ENCODE measurements at places on chromosomes 12 and 14.
A peak's percentile ranks its signal among the peaks of the same experiment; 100 is the strongest.

- no peak for DNase-seq
Observed at GRCh38 chr12:42030588-42030987, 114.1 kb downstream of the GXYLT1 start.

DNA sequence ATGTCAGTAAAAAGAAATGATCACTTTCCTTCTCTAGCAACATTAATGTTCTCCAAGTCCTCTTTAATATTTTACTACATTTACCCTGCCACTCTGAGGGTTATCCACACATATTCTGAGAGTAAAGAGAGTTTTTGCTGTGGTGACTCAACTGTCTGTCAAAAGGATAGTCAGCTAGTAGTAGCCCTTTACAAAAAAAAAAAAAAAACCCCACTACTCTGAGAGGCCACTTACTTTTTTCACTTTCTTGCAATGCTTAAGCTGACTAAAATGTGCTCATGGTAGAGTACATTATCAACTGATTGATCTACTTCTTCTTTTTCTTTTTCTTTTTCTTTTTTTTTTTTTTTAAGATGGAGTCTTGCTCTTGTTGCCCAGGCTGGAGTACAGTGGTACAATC lies 27.6 kb upstream of the PPM1A start:
- DNase-seq = no peak

DNA sequence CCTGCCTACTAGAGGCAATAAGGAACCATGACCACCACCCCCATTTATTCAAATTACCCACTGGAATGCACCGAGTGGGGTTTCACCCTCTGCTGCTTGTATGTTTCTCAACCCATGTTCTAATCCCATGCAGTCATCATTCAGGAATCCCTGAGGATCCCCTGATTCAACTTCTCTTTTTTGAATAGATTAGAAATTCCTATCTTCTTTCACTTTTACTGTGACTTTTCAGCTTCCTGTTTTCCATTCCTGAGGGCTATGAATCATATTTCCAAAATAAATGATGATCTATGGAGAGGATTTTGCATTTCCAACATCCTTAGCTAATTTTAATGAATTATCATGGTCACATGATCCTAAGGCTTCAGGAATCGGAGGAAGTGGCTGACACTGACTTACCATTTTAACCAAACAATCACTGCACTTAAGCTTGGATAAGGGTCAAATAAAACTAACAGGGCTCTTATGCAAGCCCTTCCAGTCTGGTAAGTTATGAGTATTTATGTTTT lies 19.4 kb upstream of the P2RX4 start:
- DNase-seq = peak; percentile 89

DNA sequence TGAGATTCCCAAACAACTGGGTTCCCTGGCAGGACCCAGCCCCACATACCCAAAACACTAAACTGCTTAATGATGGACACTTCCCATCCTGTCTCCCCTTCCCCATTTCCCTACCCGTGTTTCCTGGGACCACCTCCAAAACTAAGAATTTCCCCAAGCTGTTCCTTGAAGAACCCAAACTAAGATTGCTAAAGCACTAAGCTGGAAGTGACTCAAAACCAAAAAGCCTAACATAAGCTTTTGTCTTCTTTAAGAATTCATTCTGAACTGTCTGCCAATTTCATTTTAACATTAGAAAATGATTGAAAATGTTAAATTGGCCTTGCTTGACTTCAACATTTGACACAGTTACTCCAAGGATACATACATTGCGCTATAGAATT lies 29.5 kb upstream of the STAB2 start:
- DNase-seq = no peak

GRCh38 chr14:63045612-63046320 lies 508 bp upstream of the KCNH5 start:
- no peak for DNase-seq

DNA sequence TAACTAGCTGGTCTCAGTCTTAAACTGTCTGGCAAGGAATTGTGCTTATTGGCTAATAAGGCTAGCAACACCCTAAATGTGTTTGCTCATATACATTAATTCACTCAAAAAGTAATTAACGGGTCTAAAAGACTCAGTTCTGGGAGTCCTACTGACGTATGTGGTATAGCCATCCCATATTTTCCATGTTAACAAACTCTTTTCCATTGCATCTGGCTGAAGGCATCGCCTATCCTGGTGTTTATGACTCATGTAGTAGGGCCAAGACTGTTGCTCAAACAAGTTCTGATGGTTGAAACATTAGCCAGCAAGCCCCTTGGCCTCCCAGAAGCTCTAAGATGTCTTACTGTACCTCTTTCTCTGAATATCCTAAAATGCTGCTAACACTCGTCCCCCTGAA lies 98.5 kb downstream of the PHLDA1 start:
- DNase-seq = no peak

- DNase-seq = no peak
Observed at GRCh38 chr14:38931969-38932652, 170.9 kb downstream of the SEC23A start.

DNA sequence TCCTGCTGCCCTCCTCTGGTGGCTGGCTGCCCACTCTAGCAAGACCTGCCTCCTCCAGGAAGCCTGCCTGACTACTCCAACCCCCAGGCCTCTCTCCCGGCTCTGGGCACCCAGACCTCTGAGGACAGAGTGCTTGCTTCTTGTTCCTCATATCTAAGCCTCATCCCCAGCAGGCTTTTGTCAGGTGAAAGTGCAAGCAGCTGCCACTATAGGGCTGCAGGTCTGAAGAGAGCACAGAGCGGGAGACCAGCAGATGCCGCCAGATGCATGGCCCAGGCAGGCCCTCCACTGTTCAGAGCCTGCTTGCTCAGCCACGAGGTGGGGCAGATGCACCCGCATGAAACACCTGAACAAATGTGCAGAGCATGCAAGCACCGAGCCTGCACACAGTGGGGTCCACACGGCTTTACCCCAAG lies 73.0 kb downstream of the SERPINA3 start:
- DNase-seq = no peak

DNA sequence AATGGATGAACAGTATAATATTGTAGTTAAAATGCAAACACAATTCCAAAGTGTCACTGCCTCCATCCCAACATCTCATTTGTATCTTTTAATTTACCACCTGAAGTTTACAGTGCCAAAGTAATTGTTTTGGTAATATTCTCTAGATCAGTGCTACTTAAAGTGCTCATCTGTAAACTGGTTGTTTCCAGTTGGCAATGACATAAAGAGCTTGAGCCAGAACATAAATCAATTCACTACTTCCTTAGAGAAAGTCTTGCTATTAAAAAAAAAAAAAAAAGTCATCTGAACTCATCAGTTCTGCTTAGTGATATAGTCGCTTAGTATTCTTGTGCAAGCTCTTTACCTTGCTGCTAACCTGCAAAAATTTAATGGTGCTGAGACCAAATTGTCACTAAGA lies 16.4 kb downstream of the PLCZ1 start:
- DNase-seq = no peak

Data from BJ (cell line).